Fibroblast of skin of right quadriceps (primary cell): ENCODE measurements at places on chromosomes 6 and 20.

GRCh38 chr6:154909311-154909710 is 85.8 kb upstream of the TIAM2 start:
- peak; percentile 51 for DNase-seq

- no peak for DNase-seq
Observed at GRCh38 chr20:59966428-59966827, 8.2 kb downstream of the CDH26 start.

DNA sequence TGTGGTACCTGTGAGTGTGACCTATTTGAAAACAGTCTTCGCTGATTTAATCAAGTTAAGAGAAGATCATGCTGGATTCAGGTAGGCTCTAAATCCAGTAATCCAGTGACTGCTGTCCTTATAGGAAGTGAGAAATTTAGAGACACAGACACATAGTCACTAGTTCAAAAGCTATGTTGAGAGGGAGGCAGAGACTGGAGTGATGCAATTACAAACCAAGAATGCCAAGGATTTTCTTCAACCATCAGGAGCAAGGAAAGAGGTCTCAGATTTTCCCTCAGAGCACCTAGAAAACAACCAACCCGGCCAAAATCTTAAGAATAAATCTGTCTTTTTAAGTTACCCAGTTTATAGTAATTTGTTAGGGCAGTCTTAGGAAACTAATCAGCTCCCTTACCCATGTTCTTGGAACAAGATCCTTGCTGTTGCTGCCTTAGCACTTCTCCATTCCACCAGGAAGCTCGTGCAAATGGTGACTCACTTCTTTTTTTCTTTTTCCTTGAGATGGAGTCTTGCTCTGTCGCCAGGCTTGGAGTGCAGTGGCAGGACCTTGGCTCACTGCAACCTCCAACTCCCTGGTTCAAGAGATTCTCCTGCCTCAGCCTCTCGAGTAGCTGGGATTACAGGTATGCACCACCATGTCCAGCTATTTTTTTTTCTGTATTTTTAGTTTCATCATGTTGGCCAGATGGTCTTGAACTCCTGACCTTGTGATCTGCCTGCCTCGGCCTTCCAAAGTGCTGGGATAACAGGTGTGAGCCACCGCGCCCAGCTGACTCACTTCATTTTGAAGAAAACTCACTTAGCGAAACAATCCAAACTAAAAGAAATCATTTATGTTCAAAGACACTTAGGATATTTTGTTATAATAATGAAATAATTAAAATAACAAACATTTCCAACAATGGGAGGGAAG is 34.4 kb upstream of the ZNF184 start:
- no peak for DNase-seq

GRCh38 chr6:33236852-33237251 is 28.6 kb downstream of the RING1 start:
- DNase-seq, result no peak

DNA sequence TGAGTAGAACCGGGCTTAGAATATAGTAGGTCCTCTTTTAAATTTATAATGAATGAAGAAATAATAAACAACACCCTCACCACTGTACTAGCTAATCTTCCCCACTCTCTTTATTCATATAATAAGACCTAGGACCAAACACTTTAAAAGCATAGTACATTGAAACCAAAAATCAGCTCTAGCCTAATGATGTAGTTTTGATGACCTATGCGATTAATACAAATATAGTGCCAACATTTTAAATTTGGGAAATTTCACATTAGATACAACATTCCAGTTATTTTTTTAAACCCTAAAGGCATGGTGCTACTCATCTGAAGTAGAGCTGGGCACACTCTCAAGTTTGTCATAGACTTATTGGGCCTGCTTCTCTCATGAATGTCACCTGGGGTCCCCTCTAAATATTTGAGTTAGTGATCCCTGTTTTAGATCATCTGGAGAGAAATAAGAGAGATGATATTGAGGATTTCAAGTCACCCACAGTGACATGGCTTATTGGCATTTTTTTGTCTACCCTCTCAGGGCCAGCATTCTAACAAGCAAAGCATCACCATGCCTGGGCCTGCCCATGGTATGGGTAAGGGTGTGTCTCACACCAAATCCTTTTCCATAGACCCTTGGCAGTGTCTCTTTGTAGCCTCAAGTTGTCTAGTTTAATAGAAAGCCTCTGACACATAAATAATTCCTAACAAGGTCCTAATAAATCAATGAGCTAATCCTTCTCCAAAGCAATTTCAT is 319.8 kb downstream of the HIVEP2 start:
- DNase-seq, result no peak

DNA sequence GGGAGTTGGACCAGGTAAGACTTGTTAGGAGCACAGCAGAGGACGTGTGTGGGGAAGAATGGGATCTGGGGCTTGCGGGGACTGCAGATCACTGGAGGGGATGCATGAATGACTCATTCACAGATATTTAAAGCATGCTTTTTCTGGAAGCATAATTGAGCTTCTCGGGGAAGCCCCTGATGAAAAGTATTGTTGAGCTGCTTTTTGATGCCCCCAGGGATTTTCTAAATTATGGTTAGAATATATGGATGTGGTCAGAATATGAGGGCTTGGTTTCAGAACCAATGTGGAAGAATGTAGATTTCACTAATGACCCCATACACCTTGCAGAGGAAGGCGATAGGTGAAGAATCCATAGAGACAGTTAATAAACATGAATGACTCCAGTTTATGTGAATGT is 36.1 kb downstream of the GMPR start:
- DNase-seq, result peak; percentile 34

- DNase-seq, result no peak
Observed at GRCh38 chr6:148398678-148399077, 56.0 kb downstream of the SASH1 start.

- no peak for DNase-seq
Observed at GRCh38 chr6:66418906-66419305, 711.9 kb upstream of the EYS start.

DNA sequence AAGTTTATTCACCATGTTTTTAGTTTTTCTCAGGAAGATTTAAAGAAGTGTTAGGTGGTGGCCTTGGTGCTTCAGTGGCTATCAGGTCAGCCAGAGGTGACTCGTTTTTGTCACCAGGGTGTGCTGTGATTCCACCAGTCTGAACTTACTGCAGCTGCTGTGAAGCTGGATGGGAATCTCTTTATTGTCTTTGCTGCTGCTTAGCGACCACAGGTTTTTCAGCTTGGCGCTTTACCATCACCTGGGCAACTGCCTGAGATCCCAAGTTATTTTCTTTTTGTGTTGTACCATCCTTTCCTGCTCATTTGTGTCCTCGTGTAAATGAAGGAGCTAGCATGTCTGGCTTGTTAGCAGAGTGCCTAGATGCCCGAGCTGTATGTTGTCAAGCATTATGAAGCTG is 146.9 kb downstream of the MACROD2 start:
- peak; percentile 32 for DNase-seq

- no peak for DNase-seq
Observed at GRCh38 chr20:19213946-19214490, 1.6 kb downstream of the SLC24A3 start.

DNA sequence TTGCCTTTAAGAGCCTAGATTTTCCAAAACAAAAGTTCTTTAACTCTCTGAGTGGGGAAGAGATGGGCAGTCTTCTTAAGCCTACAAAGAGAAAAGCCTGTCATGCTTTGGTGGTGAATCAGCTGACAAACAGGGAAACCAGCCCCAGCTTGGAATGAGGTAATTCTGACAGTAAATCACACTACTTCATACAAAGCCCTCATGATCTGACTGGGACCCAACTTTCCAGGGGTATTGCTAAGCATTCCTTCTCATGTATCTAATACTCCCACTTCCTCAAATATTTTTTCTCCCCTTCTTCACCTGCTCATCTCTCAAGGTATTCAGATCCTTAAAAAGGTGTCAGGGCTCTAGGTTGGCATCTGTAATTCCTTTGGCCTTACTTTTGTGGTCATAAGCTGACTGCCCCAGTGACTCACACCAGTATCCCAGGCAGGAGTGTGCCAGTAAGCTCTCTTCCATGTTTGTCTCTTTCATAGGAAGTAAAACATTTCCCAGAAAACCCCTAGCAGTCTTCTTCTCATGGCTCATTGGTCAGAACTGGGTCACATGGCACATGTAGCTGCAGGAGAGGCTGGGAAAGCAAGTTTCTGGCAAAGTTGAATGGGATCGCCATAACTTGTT is 15.0 kb upstream of the TBC1D22B start:
- peak; percentile 99 for DNase-seq

DNA sequence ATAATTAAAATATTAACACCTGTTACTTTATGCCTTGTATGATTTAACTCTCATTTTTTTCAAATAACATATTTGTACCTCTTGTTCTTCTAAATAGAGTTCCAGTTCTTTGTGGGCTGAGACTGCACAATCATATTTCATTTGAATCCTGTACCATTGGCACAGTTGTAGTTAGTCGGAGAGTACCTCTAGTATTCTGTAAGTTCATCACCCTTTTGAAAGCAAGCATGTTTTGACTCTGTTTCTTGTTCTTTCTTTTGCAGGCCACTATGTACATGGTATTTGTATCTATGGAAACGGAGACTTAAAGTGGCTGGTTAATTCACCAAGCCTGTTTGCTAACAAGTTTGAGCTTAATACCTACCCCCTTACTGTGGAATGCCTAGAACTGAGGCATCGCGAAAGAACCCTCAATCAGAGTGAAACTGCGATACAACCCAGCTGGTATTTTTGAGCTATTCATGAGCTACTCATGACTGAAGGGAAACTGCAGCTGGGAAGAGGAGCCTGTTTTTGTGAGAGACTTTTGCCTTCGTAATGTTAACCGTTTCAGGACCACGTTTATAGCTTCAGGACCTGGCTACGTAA is 68.2 kb downstream of the C6orf52 start:
- DNase-seq, result no peak
